ENCODE measurements at places on chromosomes 1 and 21.

DNA sequence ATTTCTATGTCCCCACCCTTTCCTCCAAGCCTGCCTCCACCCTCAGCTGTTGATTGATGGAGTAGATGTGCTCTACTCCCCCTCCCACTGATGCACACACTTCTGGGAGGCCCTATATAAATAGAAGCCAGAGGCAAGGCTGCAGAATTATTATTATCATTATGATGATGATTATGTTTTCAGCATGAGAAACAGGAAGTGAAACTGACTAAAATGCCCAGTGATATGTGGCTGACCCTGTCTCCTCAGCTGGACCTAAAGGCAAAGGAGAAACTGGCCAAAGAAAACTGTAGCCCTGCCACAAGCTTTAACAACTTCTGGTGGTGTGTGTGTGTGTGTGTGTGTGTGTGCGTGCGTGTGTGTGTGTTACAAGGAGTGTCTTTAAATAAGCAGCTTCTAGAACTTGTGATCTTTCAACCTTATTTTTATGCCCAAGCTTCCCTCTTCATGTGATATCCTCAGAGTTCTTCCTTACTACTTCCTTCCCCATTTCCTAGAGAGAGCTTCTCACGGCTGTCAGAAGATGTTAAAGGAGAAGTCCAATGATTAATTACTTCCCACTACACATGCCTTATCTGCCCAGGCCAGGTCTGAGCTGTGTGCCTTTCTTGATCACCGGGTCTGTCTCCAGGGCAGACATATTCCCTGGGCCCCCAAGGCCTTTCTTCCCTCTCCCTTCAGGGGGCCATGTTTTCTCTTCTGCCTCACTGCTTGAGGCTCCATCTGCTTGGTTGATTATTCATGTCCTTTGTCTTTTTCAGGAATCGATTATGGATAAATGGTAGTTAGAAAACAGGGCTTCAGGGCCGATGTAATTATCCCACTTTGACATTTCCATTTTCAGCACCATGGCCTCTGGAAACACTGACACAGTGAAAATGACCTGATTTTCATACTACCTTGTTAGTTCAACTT lies 11.6 kb upstream of the MAPKAPK2 start:
- peak; percentile 17 for DNase-seq

- no peak for DNase-seq
Measured at GRCh38 chr21:41743321-41744027, 23.4 kb downstream of the RIPK4 start.

GRCh38 chr1:214685906-214686305 lies 82.9 kb downstream of the CENPF start:
- DNase-seq, result no peak

GRCh38 chr1:78291872-78292271 lies 198.9 kb upstream of the PTGFR start:
- DNase-seq, result no peak

DNA sequence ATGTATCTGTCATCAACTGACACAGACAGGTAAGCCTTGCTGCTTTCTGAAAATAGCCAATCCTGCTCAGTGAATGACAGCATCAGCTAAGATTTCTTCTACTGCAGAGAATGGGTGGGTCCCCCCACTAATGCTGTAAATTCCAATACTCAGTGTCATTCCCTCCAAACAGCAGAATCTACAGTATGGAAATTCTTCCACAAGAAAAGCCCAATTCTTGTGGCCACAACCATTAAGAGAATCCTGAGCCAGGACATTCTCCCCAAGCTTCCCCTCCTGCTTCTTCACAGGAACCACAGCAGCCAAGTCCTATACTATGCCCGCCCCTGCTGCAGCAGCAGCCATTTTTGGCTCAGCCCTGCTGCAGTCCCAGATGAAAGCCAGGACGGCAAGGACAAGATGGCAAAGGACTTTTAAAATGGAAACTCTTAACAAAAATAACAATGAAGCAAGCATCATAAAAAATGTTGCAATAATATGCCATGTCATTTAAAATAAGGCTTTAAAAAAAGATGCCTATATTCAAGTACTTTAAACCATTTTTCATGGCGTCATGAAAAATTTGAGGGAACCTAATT lies 26.8 kb downstream of the EIF4G3 start:
- DNase-seq, result no peak

GRCh38 chr1:242522996-242523718 lies 1.3 kb downstream of the PLD5 start:
- no peak for DNase-seq

GRCh38 chr1:168396508-168396907 lies 115.8 kb downstream of the TBX19 start:
- DNase-seq, result no peak

DNA sequence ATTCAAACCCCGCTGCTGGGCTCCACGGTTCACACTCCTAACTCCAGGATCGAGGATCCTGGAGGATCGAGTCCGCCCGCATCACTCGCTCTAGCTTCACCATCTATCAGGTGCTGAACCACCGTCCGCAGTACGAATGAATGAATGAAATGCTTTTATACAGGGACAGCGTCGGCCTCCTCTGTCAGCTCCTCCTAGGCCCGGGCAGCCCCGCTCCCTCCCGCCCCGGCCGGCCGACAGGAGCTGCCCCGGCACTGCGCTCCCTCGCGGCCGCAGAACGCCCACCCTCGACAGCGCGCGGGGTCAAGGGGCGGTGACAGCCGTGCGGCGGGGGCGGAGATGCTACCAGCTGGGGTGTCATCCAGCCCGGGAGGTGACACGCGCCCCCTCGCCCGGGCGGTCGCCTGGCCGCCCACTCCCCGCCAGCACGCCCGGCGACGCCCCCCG lies 520 bp downstream of the ZBTB17 start:
- DNase-seq, result no peak

- no peak for DNase-seq
Measured at GRCh38 chr1:245155272-245156040, 671 bp downstream of the KIF26B start.

- DNase-seq, result no peak
Measured at GRCh38 chr21:45827302-45827692, 154.3 kb upstream of the COL6A1 start.

GRCh38 chr1:168319691-168320090 lies 39.0 kb downstream of the TBX19 start:
- DNase-seq, result no peak

- no peak for DNase-seq
Measured at GRCh38 chr1:158117854-158118704, 62.6 kb upstream of the CD1D start.

DNA sequence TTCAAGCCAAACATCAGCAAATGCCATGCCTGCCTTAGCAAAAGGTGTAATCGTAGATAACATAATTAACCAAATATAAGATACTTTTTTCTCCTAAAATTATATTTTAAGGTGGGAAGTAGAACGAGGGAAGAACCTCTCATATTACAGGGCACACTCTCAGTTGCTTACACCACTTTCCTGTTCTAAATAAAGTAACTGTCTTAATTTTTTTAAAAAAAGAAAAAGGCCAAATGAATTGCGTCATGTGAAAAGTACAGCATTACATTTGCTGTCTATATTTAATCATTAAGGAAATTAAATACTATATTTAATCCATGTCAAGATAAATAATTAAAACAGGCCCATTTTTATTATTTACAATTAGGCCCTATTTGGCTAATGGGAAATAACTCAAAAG lies 23.7 kb downstream of the JAK1 start:
- DNase-seq, result no peak

DNA sequence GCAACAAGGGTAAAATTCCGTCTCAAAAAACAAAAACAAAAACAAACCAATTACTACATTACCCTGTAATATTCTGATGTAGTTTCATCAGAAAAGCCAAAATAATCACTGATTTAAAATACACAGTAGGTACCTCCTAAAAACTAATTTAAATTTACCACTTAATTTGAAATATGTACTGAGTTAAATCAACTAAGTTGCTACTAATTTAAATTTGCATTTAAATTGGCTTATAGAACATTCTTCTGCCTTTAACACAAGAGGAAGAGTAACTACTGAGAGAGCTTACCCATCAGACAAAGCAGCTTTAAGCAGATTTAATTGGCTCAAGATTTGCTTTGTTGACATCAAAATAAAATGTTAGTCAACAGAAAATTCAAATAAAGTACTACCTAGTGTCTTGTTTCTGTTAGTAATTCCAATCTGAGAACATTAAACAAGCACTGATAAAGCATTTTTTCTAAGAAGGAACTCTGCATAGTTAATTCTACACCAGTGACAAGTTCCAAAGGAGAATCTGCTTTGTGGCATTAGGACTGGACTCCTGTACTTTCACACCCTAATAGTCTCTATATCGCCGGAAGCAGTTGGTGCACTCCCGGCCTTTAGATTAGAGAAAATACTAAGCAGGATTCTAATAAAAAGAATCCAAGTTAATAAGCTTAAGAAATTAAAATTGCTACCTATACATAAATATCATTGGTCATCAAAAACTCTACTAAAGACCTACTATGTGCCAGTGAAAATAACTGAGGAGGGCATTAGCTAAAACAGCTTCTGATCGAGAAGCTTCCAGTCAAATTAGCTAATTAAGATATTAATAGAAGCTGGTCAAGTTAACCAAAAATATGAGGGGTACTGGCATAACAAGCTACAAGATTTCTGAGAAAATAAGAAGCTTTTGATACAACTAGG lies 8.4 kb downstream of the LUZP1 start:
- no peak for DNase-seq

GRCh38 chr1:11174261-11174942 lies 14.8 kb upstream of the ANGPTL7 start:
- DNase-seq, result no peak

- DNase-seq, result no peak
Measured at GRCh38 chr1:92317836-92318493, 19.1 kb downstream of the RPAP2 start.

DNA sequence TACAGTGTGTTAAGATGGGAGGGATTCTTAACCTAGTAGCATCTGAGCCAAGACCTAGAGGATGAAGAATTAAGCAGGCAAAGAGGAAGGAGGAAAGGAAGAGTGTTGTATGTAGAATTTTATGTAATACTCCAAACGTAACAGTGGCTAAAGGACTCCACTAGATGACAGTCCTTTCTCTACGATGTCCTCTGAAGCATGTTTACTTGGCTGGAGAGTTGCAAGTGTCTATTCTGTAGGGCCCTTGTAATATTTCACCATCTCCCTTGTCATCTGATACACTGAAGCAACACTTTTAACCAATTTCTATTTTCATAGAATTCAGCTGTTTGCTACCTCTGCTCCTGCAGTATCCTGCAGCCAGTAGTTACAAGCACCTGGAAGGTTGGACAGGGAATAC lies 2.2 kb upstream of the YBX1 start:
- DNase-seq, result no peak
